Panc1 (cell line): ENCODE measurements at places on chromosomes 3 and 15. TPM values are rescaled to one million over a fixed set of nuclear protein-coding genes. Genes with fewer than 3 reads are reported as not detected.

DNA sequence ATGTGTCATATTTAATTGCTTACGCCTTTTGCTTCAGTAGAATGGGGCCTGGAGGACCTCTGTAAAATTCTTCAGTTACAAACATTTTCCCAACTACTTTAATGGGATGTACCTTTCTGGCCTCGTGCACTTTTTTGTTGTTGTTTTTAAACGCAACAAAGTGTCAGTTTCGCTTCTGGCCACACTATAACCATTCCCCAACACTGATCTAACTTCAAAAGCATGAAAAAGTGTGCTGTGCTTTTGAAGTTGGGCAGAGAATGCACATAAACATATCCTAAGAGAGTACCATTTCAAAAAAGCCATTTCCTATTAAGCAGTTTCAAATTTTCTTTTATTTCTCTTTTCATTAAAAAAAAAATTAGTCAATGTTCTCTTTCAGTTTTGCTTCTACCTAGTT is 435.8 kb downstream of the CNTN6 start:
- DNase-seq: no peak

DNA sequence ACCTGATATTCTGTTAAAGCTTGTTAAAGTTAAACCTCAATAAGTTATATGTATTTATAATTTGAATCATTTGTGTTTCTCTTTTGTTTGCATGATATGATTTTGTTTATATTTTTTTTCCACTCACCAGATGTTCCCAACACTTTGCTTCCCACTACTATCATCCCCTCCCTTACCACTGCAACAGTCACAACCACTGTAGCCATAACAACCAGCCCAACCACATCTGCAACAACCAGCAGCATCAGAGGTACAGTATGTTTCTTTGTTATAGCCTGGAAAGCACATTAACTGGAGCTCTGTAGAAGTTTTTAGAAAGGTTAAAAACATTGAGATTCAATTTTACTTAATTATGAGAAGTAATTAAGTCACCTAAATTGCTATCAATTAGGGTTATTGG is 1011.9 kb downstream of the VGLL3 start:
- no peak for DNase-seq

GRCh38 chr3:72092778-72093177 is 307.8 kb upstream of the PROK2 start:
- no peak for DNase-seq

Gene SPTBN5
- 2.1 TPM for total RNA-seq

Gene TLR9
- not detected for total RNA-seq

DNA sequence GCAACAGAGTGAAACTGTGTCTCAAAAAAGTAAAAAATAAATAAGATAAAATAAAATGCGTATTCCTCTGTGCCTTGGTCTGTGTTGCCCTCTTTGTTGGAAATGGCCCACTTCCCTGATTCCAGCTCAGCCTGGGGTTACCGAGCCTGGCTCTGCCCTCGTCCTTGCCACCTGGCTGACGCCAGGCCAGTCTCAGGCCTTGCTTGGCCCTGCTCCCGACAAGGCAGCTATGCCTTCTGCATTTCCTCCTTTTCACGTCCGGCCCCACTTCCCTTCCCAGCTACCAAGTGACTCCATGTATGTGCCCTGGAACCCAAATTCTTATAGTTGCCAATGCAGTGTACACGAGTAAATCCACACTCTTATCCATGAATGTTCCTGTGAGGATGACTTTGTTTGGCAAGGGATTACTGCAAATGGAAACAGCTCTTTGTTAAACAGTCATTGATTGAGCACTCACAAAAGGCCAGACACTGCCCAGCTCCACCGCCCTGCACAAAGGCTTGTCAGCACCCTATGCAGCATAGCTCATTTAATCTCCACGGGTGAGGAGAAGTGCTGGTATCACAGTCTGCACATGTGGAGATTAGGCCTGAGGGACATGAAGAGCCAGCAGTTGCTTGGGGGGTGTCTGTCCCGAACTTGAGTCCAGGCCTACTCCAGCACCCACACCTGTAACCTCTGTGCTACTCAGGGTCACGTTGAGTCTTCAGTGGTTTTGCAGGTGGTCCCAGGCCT is 25.1 kb downstream of the SPSB4 start:
- DNase-seq: no peak

DNA sequence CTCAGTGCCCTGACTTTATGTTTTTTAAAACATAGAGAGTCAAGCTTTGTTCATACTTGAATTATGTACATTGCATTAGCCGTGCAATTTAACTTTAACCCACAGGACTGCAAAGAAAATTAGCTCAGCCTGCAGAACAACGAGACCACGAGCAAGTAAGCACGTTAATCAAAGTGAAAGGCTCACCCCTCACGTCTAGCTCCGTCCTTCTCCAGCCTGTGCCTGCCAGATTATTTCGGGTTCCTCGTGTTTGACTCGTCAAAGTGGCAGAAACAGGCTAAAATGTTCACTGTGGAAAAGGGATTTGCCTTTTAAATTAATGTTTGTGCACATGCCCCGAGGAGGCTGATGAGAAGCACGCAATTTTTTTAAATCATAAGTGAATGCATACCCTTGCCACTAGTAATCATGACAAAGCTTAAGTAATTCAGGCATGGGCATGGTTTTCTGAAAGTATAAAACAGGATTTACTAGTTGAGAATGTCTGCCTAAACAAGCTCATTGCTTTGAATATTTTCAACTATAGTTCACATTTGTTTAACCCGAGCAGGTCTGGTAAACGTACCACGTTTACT is 15.3 kb downstream of the ZBTB38 start:
- DNase-seq: no peak

GRCh38 chr15:50128266-50128665 is 9.2 kb upstream of the ATP8B4 start:
- no peak for DNase-seq

Gene AADAC
- 0.26 TPM for total RNA-seq

Gene SLC38A3
- total RNA-seq: 6.0 TPM

- DNase-seq: no peak
These were observed 441.4 kb downstream of the GABRG3 start for GRCh38 chr15:27412415-27412814.

DNA sequence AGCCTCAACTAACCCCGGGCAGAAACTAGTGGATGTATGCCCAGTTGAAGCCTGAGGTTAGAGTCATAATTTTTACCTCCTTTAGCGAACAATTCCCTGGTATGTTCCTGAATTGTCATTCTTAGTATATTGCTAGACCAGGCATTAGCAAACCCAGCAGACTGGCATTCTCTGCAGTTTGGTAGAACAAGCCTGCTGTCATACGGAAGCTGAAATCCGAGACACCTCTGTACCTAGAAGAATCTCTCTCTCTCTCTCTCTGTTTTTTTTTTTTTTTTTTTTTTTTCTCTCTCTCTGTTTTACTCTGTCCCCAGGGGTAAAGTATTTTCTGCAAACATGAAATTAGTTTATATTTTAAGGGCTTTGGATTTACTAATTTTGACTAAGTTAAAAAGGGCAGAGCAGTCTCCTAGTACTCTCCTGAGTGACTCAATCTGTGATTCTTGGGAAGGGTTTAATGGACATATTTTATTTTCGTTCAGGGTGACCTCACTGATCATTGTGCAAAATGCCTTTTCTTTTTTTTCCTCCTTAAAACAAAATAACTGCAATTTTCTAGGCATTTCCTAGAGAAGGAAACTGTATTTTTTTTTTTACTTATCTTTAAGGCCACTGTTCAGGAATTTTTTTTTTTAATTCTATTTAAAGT is 133.6 kb upstream of the ICE2 start:
- no peak for DNase-seq

- DNase-seq: peak; percentile 56
These were observed 19.6 kb downstream of the TIMP4 start for GRCh38 chr3:12139111-12139511.

Gene TBC1D5
- total RNA-seq: 30.4 TPM

DNA sequence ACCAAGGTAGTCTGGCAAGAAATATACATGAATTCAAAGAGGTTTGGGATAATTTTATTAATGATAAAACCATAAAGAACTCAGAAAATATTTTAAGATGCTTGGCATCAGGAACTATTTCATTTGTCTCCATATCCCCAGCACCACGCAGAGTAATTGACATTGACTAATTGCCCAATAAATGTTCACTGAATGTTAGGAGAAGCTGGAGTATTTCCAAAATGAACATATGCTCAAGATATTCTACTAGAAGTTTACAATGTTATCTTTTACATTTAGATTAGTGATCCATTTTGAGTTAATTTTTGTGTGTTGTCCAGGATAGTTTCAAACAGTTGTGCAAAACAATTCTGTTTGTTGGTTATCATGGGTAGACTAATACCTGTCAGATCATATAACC is 298.8 kb upstream of the CTDSPL start:
- no peak for DNase-seq

DNA sequence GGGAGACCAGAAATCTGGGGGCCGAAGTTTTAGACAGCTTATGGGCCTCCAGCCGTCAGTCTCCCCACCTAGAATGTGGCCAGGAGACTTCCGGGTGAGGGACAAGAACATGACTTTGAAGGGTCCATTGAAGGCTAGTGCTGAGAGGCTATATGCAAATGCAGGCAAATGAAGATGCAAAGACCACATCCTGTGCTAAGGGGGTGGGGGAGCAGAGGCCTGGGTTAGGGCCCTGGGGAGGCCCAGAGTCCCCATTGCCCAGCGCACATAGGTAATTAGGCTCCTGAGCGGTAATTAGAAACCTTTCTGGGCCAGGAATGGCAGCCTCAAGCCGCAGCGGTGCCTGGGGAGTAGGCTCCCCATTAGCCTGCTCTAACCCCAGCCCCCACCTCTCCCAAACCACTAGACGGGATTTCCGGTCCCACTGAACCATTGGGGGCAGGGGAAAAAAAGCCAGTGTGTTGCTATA is 6.8 kb downstream of the CSK start:
- DNase-seq: no peak

Gene CMTM6
- 56.4 TPM for total RNA-seq

Gene UROC1
- total RNA-seq: not detected

Gene GP5
- 0.05 TPM for total RNA-seq

DNA sequence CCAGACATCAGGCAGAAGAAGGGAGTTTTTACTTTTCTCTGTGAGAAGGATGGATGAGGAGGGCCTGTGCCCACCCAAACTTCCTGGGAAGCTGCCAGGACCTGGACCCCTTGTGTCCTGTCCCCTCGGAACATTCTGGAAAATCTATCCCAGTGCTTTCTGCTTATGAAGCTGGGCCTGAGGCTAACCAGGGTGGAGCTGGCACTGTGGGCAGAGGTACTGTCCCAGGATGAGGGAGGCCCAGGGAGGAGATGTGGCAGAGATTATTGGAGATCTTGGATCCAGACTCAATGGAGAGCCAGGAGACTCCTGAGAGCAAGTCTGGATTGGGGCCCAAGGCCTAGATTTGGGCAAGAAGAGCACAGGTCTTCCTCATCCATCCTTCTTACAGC is 44.4 kb downstream of the SPSB4 start:
- no peak for DNase-seq

DNA sequence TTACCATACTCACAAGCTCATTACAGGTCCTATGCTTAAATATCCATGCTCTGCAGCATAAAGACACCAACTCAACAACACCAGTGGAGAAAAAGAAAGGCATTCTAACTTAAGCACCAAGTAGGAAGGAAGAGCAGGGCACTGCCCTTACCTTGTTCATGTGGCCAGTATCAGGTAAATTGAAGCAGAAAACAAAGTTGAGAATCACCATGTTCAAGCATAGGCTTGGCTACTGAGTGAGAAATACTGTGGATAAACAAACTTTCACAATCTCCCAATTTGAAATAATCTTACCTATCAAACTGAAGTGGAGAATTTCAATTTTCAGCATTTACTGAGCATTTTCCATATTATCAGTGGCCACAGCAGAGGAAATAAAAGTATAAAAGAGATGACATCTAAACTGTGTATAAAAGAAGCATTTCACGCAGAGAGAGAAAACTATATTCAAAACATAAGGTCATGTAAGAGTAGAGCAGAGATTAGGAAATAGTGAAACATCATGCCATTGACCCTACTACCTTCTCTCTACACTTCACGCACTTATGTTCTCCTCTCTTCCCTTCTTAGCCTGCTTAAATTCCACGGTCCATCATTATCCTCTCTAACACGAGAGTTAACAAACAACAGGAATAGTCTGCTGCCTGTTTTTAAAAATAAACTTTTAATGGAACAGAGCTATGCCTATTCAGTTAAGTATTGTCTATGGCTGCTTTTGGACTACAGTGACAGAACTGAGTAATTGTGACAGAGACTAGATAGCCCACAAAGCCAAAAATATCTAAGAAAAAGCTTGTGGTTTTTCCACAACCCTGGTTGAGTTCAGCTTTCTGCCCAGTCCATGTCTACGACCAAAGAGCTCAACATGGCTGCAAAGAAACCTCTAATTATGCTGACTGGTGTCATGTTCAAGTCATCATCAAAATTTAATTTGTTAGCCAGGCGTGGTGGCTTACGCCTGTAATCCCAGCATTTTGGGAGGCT is 142.5 kb downstream of the NR1I2 start:
- DNase-seq: no peak

Gene GOLGA8S
- 0.15 TPM for total RNA-seq

Gene TRPM1
- total RNA-seq: not detected

Gene MKRN3
- total RNA-seq: 7.9 TPM

GRCh38 chr3:43995547-43996378 is 245.9 kb upstream of the TOPAZ1 start:
- DNase-seq: no peak

- DNase-seq: peak; percentile 52
These were observed 9.8 kb upstream of the RUVBL1 start for GRCh38 chr3:128133273-128133883.

Gene RTP1
- total RNA-seq: not detected

Gene GAP43
- total RNA-seq: not detected

GRCh38 chr3:108133048-108133369 is 42.2 kb upstream of the CD47 start:
- DNase-seq: no peak

- peak; percentile 36 for DNase-seq
These were observed 33.0 kb upstream of the TEX264 start for GRCh38 chr3:51637941-51638471.

GRCh38 chr3:14547693-14548092 is 7.6 kb upstream of the GRIP2 start:
- DNase-seq: no peak

DNA sequence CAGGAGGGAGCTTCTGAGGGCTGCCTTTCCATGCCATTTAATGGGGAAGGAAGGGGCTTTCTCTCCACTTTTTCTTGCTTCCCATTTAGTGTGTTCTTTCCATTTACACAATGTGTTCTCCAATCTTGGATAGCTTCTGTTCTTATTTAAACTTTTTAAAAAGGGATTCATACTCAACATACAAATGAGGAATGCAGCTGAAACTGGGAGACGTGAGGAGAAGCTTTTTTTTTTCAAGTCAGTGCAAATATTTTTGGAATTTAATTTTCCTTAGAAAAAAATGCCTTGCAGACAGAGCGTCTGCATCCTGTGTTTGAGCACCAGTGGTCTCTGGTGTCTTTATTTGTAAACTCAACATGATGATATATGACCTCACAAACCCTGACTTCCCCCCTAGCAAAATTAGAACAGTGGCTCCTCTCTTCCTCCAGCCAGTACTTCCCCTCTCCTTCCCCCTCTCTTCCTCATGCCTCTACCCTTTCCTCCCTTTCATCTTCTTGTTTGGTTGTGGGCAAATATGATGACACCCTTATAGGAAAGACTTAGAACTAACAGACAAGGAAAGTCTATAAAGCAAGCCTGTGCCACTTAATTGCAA is 48.1 kb upstream of the PCSK6 start:
- no peak for DNase-seq

GRCh38 chr3:75272691-75273090 is 391.4 kb upstream of the FRG2C start:
- no peak for DNase-seq

GRCh38 chr3:18556001-18556408 is 130.9 kb upstream of the SATB1 start:
- DNase-seq: no peak

Gene SERPINI1
- 8.0 TPM for total RNA-seq

- DNase-seq: no peak
These were observed 13.2 kb downstream of the GREM1 start for GRCh38 chr15:32730677-32731654.

Gene B3GNT5
- total RNA-seq: 22.8 TPM
